Fibroblast of skin of left quadriceps (primary cell): ENCODE measurements at places on chromosomes 6 and 20.

- no peak for DNase-seq
These were observed 76.0 kb upstream of the TBC1D7 start for GRCh38 chr6:13404228-13404891.

- DNase-seq = no peak
These were observed 149.9 kb upstream of the PHACTR1 start for GRCh38 chr6:12566618-12567123.

GRCh38 chr6:83954371-83954770 lies 79.2 kb upstream of the MRAP2 start:
- DNase-seq = no peak

DNA sequence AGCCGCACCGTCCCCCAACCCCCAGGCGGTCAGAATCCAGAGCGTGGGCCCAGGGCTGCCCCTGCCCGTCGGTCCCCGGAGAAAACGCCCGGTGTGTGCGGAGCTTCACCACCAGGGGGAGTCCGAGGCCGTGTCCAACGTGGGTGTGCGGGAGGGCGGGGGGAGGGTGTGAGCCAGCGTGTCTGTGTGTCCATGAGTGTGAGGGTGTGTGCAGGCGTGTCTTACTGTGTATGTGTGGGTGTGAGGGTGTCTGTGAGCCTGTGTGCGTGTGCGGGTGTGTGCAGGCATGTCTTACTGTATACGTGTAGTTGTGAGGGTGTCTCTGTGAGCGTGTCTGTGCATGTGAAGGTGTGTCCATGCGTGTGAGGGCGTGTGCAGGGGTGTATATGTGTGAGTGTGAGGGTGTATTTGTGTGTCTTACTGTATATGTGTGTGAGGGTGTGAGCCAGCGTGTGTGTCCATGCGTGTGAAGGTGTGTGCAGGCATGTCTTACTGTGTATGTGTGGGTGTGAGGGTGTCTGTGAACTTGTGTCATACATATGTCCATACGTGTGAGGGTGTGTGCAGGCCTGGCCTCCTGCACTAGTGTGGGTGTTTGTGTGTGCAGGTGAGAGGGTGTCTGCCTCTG lies 24.6 kb upstream of the GATA5 start:
- DNase-seq = peak; percentile 1

- no peak for DNase-seq
These were observed 356 bp downstream of the BYSL start for GRCh38 chr6:41921712-41921998.
